Mesenteric fat pad (tissue), 1 donor: ENCODE measurements at places on chromosomes 5 and 9. TPM values are rescaled to one million over a fixed set of nuclear protein-coding genes. Genes with fewer than 3 reads are reported as not detected.

DNA sequence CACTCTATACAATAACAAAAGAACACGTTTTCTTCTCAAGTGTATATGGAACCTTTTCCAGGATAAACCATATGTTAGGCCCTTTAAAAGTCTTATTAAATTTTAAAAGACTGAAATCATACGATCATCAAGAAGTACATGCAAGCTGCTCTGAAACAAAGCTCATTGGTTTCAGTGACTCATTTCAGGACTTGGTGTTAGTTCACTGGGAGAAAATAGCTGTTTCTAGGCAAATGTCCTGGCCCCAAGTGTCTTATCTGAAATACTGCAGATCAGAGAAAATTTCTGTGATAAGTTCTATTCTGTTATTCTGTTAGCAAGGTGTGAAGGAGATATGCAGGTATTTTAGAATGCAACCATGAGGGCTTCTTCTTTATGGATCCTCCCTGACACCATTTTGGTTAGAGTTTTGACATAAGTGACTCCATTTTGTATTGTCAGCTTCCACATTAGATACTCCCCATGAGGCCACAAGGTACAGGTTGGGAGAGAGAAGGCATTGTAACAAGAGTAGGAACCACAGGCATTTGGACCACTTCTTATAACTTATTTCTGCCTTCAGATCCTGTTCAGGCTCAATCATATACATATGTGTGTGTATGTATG, 7.5 kb upstream of the CCDC180 start:
- no peak for DNase-seq

GRCh38 chr5:173974688-173975239, 14.2 kb upstream of the C5orf47 start:
- DNase-seq, result no peak

The MRPL36 gene
- total RNA-seq, result 50.4 TPM

DNA sequence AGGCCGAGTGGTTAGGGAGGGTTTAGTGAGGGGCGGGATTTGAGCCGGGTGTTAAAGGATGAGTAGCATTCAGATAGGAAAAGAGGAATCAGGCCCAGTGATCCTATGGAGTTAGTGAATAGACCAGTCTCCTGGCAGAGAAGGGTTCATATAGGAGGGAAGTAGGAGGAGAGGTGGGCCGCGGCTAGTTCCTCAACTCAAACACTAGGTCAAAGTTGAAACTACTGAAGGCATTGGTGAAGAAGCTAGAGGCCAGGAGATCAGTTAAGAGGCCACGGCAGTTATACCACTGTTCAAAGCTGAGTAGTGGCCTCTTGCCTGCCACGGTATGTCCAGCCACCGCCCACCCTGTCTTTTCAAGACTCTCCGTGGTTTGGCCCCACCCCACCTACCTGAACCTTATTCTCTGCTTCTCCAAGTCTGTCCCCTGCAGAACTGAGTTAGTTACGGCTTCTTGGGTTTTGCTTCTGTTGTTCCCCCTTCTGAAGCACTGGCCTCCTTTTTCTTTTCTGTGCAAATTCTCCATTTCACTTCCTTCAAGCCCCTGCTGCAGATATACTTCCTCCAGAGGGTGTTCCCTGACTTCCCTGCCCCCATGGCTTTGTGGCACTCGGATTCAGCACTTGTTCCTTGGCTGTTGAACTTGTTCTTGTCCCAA, 1.8 kb downstream of the ZBTB34 start:
- DNase-seq, result no peak

- DNase-seq, result no peak
Observed at GRCh38 chr5:42715785-42716184, 40.8 kb upstream of the CCDC152 start.

DNA sequence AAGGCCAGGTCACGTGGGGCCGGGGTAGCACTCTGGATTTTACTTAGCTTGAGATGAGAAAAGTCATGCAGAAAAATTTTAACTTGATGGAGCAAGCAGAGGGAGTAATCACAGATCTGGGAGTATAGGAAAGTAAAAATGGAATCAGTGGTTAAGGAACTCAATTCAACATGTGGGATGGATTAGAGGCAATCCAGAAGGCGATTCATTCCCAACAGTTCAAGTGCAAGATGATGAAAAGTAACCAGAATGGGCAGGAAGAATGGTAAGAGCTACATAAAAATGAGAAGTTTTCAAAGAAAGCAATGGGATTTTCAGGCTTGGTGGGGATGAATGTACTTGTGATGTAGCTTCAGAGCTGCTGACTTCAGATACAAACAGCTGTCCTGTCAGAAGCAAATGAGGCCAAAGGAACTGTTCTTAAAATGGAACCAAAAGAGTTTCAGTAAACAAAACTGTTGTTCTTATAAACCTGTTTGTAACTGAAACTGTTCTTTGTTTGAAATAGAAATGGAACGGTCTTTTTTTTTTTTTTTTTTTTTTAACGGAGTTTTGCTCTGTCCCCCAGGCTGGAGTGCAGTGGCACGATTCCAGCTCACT, 5.6 kb upstream of the SEC24A start:
- DNase-seq, result no peak

GRCh38 chr9:105216440-105217178, 27.8 kb upstream of the SLC44A1 start:
- DNase-seq, result no peak

DNA sequence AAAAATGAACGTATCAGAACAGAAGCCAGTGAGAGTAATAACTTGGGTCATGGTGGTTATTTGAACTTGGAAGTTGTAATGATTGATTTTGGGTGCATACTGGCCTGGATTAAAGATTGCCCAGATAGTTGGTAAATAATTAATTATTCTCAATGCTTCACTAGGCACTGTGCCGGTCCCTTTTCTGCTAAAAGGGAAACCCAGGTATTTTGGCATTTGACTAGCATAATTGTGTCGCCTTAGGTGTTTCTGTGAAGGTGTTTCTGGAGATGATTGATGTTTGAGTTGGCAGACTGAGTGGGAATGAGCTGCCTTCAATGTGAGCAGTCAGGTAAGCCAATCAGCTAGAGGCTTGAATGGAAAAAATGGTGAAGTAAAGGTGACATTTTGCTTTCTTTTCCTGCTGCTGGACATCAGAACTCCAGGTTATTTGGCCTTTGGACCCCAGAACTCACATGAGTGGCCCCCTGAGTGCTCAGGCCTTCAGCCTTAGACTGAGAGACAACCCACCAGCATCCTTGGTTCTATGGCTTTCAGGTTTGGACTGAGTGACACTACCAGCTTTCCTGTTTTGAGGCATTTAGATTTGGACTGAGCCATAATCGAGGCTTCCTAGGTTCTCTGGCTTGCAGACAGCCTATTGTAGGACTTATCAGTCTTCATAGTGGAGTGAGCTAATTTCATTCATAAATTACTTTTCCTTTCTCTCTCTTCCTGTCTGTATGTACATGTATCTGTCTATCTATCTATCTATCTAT, 120.7 kb upstream of the PAPPA start:
- DNase-seq, result no peak

DNA sequence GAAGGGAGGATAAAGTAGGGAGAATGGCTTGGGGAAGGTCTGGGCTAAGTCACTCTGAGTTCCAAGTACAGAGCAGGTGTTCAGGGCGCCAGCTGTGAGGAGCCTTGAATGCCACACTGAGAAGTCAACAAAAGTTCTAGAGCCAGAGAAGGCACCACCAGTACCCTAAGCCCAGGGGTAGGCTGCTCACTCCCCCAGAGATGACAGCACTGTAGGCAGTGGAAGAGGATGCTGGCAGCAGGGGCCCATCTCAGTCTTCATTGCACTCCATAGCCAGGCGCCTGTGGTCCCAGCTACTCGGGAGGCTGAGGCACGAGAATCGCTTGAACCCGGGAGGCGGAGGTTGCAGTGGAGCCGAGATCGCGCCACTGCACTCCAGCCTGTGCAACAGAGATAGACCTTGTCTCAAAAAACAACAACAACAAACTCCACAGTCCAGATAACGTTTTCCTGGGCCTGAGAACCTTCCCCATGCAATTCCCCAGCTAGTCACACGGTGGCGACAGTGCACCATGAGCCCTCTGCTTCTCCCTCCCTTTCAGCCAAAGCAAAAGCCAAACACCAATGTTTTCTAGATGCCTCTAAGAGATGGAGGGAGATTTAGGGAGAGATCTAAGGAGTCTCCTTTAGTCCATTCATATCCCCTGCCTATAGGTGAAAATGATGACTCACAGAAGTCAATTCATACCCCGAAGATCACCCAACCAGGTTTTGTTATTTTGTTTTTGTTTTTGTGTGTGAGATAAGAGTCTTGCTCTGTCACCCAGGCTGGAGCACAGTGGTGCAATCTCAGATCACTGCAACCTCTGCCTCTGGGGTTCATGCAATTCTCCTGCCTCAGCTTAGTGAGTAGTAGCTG, 19.8 kb upstream of the NSD1 start:
- DNase-seq, result no peak

- DNase-seq, result no peak
Observed at GRCh38 chr9:115597330-115597895, 479.5 kb upstream of the TNC start.

GRCh38 chr9:122200960-122201595, 27.7 kb downstream of the LHX6 start:
- DNase-seq, result no peak

The SIT1 gene
- 1.3 TPM for total RNA-seq

The FOXD4 gene
- 0.32 TPM for total RNA-seq

DNA sequence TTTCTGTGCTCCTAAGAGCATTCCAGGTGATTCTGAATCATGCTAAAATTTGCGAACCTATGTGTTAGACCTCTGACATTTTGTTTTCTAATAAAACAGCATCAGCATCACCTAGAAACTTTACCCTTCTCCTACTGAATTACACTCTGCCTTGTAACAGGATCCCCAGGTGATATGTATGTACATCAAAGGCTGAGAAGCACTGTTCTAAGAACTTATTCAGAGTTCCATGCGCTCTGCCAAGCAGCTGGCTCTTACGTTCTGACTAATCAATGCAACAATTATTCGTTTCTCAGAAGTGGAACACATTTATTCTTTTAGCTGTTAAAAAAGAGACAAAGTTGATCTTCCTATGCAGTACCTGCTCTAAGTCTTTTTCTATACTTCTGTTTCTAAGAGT, 228.6 kb downstream of the SLF1 start:
- DNase-seq, result no peak

- DNase-seq, result no peak
Observed at GRCh38 chr5:88707216-88707965, 175.6 kb downstream of the MEF2C start.

- no peak for DNase-seq
Observed at GRCh38 chr9:19028835-19029451, 4.1 kb downstream of the SAXO1 start.
